ENCODE measurements at places on chromosomes 6 and 20.

GRCh38 chr20:25281541-25281991 lies 33.7 kb downstream of the PYGB start:
- DNase-seq, result no peak

DNA sequence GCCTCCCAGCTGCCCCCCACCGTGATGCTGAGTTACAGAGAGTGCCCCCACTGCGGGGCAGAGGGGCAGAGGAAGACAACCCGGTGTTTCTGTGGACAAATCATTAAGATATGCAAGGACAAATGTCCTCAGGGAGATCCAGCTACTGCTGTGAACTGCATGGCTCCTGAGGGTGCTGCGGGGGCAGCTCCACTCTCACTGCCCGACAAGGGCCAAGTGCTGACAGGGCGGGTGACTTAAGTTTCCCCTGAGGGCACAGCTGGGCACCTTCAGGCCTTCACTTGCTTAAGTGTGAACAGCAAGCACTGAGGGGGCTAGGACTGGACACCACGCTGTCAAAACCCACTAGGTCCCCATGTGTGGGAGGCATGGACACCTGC lies 26.2 kb upstream of the TCFL5 start:
- no peak for DNase-seq

DNA sequence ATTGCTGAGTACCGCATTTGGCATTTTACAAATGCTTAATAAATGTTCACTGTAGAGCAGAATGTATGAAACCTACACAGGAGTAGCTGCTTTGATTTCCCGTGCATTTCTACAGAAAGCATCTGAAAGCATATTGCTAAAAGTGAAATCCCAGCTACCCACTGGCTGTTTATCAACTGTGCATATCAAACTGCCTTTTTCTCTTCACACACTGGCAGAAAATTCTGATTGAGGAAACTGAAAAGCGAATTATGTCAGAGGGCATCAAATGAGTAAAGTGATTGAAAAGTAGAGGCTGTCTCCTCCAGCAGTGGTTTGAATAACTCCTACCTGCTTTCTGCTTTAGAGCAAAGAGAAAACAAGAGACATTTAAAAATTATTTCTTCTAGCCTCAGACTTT lies 28.0 kb downstream of the STX11 start:
- no peak for DNase-seq

DNA sequence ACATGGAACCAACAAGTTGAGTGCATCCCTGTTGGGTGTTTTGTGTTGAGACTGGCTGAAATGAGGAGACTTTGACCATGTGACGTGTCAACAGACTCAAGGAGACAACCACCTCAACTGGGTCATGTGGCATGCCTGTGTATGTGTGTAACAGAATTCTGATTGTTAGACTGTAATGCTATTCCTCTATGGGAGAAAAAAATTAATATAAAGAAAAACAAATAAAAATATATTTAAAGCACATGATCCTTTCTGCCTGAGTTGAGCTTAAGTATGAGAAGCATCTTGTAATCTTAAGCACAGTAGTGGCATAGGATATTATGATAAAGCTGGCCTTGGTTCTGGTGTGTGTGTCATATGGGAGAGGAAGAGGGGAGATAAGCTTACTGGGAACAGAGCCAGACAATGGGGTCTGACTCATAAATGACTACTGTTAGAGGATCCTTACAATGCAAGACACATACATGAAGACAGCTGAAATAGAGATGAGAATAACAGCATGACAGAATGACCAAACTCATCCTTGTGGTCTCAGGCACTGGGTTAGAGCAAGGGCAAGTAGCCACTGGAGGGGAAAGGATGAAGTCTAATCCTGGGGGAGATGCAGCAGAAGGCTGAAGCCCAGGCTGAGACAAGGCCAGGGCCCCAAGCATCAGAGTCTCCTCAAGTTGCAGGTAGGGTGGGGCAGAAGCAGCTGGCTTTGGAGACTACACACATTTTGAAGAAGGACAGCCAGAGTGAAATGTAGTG lies 9.2 kb downstream of the TP53INP2 start:
- DNase-seq, result no peak

GRCh38 chr6:148967541-148967956 lies 220.7 kb downstream of the UST start:
- DNase-seq, result peak; percentile 74

- no peak for DNase-seq
Measured at GRCh38 chr20:50295762-50296449, 105.3 kb downstream of the CEBPB start.

DNA sequence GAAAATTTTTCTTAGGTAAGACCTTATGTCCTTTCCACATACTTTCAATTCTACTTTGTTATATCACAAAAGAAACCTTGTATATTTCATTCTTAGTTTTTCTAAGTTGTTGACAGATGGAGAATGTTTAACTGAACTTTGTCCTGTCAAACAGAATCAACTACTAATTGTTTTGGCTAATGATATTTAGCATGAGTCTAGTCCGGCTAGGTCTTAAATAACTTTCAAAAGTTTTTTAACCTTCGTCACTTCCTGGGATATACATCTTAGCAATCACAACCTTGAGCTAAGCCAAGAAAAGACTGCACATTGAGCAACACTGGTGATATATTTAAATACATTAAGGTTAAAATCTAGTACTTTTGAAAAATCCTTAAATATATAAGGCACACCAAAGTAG lies 62.9 kb upstream of the RUNX2 start:
- no peak for DNase-seq

- no peak for DNase-seq
Measured at GRCh38 chr6:107578642-107579341, 88.9 kb downstream of the SOBP start.

DNA sequence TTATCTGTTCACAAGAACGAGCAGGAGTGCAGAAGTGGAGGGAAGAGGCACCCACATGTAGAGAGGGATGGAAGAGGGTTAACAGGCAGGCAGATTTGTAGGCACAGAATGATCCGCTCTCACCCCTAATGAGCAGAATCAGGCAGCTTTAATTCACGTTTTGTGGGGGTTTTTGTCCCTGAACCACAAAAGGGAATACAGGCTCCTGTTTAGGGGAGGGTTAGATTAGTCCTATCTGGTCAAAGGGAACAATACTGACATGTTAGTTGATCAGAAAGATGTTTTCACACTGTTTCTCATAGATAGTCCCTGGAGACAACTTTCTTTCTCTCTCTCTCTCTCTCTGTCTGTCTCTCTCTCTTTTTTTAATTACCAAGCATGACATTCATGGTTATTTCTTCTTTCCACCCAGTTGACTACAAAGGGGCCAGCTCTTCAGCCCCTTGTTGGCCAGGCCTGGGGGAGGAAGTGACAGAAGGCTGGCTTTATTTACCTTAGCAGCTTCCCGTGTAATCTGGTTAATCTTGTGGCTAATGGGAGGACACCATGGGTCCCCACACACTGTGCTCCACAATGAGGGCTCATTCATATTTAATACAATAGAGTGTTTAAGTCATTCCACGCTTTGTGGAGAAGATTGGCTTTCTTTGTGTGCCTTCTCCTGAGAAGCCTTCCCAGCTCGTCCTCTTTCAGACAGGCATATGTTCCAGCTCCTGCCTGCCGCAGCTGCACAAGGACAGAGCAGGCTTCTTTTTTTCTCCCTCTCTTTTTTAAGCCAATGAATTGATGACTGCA lies 958.8 kb downstream of the TFAP2A start:
- DNase-seq, result no peak

DNA sequence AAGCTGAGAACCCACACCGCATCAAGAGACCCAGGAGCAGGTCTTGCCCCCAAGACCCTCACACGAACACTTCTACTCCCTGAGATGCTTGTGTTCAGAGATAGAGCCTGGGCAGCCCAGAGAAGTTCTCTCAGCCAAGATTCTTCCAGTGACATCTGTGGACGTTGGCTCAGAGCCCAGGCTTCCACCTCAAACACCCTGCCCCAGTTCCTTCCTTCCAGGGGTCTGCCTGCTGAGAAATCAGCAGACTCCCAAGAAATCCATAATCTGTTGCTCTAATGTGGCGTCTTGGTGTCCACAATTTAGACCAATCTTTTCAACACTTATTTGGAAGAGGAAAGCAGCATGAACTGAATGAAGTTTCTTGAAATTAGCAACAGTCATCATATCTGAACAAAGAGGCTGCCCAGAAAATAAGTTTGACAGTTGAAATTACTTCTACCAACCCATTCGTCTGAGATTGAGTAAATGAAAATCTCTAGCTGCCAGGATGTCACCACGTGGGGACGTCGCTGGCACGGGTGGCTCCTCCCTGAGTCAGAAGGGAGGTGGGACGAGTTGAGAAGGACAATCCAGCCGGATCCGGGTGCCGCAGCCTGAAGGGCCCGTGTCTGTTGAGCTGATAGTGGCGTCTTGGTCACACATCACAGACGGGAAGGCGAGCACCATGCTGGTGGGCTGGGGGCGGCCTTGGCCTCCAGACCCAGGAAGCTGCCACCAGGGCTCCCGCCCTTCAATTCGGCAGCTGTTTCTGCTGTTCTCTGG lies 400.9 kb downstream of the TAF4 start:
- no peak for DNase-seq

GRCh38 chr6:39980839-39981580 lies 46.7 kb upstream of the MOCS1 start:
- peak; percentile 23 for DNase-seq

DNA sequence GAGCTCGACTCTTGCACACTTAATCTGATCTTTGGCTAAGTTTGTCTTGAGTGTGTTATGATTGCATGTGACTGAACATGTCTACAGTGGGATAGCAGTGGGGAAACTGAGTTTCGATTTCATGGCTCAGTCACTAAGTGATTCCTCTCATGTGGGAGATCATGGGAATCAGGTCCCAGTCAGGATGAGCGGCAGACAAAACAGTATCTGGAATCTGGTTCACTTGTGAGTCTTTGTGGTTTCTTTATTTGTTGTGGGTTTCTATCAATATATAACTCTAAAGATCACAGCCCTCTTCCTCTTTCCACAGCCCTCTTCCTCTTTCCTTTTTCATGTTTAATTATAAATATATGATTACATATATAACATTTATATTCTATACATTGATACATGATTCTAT lies 4.0 kb downstream of the RPP21 start:
- no peak for DNase-seq

DNA sequence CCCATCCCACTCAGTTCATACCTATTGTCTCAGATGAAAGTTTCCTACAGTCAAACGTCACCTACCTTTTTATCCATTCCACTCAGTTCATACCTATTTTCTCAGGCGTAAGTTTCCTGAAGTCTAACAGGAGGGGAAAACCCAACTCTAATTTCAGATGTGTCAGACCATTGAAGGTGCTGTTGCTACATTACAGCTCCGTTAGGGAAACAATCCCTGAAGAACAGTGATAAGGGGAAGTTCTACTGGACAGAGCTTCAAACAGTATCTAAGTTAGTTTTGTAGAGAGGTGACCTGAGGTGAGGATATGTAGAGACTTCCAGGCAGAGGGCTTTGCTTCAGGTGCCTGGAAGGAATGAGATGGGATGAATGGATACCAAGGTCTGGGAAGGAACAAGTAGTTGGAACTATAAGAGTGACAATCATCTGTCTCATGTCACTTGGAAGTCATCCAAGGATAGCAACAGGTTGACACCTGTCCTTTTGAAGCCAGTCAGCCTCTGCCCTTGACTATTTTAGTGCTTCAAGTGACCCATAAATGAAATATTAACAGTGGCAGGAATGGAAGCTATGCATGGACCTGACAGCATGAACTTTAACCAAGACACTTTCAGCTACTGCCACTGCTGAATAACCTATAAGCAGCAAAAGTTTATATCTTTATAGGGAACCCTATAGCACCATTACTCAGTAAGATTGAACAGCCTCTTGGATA lies 191.6 kb upstream of the MOCS1 start:
- no peak for DNase-seq

GRCh38 chr20:10987651-10988383 lies 314.0 kb upstream of the JAG1 start:
- no peak for DNase-seq

- no peak for DNase-seq
Measured at GRCh38 chr6:15341311-15342001, 95.6 kb downstream of the JARID2 start.

DNA sequence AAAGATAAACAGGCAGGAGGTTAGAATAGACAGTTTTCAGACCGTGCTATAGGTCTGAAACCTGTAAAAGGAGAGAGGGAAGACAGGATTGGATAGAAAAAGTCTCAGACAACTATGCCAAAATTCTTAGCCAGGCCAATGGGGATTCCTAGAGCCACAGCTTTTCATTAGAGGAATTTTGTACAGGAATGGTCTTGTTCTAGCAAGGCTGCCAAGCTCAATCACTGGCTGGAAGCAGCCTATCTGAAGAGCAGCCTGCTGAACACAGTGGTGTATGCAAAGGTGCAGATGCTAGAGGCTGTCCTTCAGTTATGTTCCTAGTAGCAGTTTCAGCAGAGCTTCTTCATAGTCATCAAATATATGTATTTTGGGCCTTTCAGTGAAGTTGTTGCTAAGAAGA lies 313.1 kb downstream of the GRIK2 start:
- no peak for DNase-seq

GRCh38 chr20:49891476-49892110 lies 23.7 kb downstream of the SPATA2 start:
- DNase-seq, result no peak

- DNase-seq, result no peak
Measured at GRCh38 chr6:67986694-67987232, 648.3 kb upstream of the ADGRB3 start.

- DNase-seq, result no peak
Measured at GRCh38 chr6:146097586-146097985, 68.7 kb downstream of the GRM1 start.

DNA sequence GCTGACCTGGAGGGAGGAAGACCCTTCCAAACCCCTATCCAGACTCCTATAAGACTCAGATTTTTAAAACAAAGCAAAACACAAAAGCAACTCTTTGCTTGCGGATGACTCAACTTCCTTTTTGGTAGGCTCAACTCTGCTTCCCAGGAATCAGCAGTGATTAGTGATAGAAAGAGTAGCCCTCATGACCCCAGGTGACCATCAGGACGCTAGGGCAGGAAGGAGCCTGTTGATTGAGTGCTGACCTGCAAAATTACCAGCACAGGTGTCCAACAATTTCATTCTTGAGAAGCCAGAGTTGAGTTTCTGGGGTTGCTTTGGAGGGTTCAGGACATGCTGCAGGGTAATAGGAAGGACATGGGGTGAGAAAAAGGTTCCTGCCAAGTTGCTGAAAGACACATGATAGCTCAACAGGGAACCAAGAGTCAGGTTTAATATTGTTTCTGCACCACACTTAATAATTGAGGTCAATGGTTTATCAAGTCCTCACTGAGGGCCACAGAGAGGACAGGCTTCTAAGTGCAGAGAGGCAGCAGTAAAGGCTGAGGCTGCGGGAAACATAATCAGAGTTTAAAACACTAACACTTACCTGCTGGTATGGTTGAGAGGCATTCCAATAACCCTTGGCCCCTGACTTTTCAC lies 67.4 kb upstream of the BMP2 start:
- no peak for DNase-seq

Measured in globus pallidus (tissue), 1 donor.